Stimulated activated CD8-positive, alpha-beta memory T cell treated with anti-CD3 and anti-CD28 coated beads, Interleukin-7, amount 100 ng/mL, for 48 hours (primary cell): ENCODE measurements at places on chromosomes 3 and 15.

DNA sequence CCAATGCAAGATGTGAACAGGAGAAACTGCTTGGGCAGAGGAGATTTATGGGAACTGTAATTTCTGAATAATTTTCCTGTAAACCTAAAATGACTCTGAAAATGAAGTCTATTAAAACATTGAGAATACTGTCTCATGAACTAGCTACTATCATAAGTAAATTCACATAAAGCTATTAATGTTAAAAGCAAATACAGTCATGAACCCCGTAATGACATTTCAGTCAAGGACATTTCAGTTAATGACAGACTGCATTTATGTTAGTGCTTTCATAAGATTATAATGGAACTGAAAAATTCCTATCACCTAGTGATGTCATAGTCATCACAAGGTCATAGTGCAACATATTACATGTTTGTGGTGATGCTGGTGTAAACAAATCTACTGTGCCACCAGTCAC lies 17.2 kb downstream of the CBLB start:
- no peak for DNase-seq

GRCh38 chr15:66038387-66039116 lies 169.3 kb downstream of the RAB11A start:
- no peak for DNase-seq

DNA sequence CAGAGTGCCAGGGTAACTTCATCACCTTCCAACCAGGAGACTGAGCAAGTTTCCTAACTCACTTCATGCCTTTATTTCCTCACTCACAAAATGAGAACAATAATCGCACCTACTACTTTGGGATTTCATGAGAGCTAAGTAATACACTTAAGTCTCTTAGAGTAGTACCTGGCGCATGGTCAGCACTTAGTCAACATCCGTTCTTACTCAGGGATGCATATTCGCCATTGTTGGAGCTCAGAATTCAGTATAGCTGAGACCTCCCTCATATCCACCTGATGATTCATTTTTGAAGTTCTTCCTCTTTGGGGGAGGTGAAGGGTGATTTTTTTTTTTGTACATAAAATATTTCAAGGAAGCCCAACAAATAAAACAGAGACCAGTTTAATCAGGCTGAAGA lies 188.2 kb downstream of the AGBL1 start:
- no peak for DNase-seq

DNA sequence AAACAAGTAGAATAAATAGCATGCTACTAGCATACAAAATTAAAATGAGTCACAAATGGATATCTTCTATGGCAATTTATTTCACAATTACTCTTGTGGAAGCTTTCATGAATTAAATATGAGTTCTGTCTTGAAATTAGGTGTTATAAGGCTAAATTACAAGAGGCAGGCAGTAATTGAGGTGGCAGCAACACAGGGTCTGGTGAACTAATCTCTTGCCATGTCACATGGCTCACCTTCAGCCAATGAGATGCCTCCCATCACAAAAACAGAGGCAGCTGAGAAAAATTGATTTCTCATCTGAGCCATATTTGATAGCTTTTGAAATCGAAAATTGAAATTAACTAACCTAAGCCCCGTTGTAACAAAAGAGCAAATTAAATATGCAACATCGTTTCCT lies 268.8 kb downstream of the NR2F2 start:
- DNase-seq, result no peak

DNA sequence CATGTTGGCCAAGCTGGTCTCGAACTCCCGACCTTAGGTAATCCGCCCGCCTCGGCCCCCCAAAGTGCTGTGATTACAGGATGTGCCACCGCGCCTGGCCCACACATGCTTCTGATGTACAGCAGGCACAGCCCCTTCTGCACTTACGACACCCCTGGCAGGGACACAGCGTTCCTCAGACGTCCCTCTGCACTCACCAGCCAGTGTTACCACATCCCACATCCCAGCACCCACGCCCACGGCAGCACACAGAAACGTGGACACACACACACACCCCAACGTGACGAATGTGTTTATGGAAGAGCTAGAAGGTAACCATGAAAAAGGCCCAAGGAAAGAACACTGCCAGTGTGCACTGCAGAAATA lies 576 bp upstream of the RPAP1 start:
- DNase-seq, result no peak

- no peak for DNase-seq
Observed at GRCh38 chr3:185460309-185460708, 38.5 kb downstream of the TMEM41A start.

- no peak for DNase-seq
Observed at GRCh38 chr15:35654332-35654731, 108.4 kb upstream of the DPH6 start.

DNA sequence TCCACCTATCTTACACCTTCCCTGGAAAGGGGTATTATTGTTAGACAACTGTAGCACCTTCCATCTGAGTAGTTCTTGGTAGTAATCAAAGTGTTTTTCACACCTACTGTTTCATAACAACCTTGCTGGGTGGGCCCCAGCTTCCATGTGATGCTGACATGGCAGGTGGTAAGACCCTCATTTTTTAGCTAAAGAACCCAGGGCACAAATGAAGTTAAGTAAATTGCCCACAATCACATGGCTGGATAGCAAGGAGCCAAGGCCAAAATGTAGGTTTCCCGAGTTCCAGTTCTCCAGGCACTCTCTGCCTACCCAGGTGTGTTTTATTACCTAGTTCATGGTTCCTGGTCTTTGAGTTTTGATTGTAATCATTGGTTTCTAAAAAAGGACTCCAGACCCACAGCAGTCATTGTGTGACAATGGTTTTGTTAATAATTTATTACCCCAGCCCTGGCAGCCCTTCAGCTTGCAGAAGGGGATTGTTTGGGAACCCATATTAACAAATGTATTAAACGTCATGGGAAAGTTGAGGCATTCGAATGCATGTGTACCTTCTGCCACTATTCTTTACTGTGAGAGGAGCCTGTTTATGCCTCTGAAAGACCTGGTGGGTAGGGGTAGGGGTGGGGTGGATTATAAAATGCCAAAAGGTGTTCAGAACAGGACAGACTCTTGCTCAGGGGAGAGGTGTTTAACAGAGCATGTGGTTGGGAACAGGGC lies 222.2 kb upstream of the BHLHE40 start:
- DNase-seq, result no peak

- no peak for DNase-seq
Observed at GRCh38 chr3:188294823-188295487, 141.0 kb downstream of the LPP start.

- DNase-seq, result peak; percentile 68
Observed at GRCh38 chr3:45167011-45167911, 21.1 kb upstream of the CDCP1 start.

DNA sequence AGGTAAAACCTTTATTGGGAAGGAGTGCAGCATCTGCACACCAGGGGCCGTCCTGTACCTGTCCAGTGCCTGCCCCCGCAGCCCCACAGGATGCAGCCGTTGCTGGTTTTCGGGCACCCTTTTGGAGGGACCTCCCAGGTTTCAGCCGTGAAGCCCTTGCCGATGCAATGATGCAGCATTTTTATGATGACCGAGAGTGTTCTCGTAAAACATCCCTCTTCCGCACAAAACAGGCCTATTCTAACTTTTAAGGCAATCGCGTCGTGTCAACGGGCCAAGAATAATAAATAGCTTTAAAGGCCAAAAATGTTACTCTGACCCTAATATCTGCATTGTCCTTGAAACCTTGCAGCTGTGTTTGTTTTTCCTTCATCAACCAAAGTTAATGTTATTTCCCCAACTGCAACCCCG lies 126.1 kb downstream of the LRRK1 start:
- no peak for DNase-seq

DNA sequence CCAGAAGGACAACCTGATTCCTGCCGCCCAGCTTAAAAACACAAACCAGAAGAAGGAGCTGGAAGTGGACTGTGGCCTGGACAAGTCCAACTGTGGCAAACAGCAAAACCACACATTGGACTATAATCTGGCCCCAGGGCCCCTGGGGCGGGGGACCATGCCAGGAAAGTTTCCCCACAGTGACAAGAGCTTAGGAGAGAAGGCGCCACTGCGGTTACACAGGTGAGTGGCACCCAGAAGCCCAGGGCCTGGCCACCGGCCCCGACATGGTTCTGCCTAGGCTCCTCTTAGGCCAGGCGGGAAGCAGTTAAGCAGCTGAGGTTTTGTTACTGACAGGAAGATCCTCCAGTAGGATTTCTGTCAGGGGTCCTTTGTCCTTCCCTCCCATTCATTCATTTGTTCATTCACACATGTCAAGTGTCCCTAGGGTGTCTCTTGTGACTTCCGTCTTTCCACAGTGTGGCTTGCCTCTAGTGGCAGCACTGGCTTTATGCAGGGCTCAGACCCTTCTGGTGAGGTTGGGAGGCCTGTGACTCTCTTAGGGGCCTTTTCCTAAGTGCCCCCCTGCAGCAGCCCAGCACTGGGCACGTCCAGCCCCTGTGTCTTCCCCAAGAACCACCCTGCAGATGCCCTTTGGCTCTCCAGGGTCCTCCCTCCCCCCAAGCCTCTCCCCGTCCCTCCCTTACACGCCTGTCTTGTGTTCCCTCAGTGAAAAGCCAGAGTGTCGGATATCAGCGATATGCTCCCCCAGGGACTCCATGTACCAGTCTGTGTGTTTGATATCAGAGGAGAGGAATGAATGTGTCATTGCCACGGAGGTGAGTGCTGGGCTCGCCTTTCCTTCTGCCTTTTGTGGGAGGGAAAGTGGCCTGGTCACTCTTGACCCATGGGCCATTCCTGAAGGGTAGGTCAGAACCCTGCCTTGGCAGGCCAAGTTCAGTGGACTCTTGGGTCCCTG lies 7.8 kb downstream of the DLL4 start:
- no peak for DNase-seq

- DNase-seq, result no peak
Observed at GRCh38 chr15:35907511-35907910, 361.5 kb upstream of the DPH6 start.

DNA sequence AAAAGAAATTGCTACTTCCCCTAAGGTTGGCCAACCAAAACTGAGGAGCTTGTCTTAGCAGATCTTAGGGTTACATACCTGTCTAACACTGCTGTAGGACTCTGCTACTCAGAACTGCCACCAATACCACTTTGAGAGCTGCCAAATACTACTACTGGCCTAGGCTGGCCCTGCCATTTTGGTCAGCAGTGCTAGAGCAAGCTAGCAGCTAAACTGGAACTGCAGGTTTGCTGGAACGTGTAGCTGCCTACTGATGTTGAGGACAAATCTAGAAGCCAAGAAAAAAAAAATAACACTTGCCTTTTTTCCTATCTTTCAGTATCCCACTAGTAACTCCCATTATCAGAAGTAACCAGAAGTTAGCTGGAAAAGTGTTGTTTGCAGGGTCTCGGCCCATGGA lies 387.4 kb downstream of the RBMS3 start:
- no peak for DNase-seq

DNA sequence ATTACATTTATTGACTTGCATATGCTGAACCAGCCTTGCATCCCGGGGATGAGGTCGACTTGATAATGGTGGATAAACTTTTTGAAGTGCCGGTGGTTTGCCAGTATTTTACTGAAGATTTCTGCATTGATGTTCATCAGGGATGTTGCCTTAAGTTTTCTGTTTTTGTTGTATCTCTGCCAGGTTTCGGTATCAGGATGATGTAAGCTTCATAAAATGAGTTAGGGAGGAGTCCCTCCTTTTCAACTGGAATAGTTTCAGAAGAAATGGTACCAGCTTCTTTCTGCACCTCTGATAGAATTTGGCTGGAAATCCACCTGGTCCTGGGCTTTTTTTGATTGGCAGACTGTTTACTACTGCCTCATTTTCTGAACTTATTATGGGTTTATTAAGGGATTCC lies 250.8 kb downstream of the TBC1D5 start:
- no peak for DNase-seq

GRCh38 chr3:40623567-40623966 lies 98.8 kb downstream of the ZNF621 start:
- peak; percentile 11 for DNase-seq

DNA sequence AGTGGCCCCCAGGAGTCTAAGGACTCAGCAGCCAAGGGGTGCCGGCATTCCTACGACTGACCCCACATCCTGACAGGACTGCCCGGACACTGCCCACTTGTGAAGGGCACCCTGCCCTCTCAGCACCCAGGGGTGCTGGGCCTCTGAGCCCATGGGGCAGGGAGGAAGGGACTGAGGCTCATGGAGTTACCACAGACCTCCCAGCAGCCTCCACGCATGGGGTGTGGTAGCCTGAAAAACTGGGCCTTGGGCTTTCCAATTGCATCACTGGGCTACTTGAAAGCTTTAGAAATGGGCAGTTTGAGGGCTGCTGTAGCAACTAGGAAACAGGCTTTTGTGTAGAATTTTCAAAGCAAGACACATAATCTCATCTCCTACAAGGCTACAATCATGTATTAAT lies 13.2 kb downstream of the TKT start:
- no peak for DNase-seq

DNA sequence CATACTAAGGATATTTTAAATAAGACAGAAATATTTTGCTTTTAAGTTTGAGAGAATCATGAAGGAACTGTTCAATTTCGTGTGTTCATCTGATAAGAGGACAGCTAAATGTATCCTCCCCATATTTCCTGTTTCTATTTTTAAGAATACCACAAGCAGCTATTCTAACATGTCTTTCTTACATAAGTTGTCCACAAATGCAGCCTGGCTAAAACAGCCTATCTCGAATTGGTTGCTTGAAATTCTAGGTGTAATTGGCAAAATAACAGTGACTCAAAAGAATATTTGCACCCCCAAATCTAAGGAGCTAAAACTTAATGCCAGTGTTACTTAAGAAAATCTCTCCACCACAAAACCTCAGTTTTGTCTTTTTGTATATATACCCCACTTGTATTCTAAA lies 35.0 kb downstream of the BTLA start:
- DNase-seq, result no peak

GRCh38 chr3:67329358-67329757 lies 325.1 kb downstream of the SUCLG2 start:
- peak; percentile 13 for DNase-seq
